Stimulated activated CD4-positive, alpha-beta T cell treated with anti-CD3 and anti-CD28 coated beads, TNF-alpha, amount 100 ng/mL, for 48 hours (primary cell): ENCODE measurements at places on chromosomes 5 and 9.

GRCh38 chr9:6567140-6567591 lies 78.4 kb downstream of the GLDC start:
- no peak for DNase-seq

DNA sequence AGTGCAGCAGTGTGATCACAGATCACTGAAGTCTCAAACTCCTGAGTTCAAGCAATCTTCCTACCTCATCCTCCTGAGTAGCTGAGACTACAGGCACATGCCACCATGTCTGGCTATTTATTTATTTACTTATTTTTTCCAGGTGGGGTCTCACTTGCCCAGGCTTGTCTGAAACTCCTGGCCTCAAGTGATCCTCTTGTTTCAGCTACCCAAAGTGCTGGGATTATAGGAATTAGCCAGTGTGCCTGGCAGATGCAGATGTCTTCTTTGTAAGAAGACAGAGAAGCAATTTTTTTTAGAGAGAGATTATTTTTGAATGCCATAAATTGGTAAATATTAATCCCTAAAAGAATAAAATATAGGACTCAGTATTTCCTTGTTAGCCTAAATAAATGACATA lies 54.3 kb downstream of the CHSY3 start:
- no peak for DNase-seq

GRCh38 chr9:35395076-35395705 lies 94.7 kb upstream of the RUSC2 start:
- DNase-seq: no peak

GRCh38 chr9:98823666-98824334 lies 16.3 kb downstream of the GALNT12 start:
- no peak for DNase-seq

DNA sequence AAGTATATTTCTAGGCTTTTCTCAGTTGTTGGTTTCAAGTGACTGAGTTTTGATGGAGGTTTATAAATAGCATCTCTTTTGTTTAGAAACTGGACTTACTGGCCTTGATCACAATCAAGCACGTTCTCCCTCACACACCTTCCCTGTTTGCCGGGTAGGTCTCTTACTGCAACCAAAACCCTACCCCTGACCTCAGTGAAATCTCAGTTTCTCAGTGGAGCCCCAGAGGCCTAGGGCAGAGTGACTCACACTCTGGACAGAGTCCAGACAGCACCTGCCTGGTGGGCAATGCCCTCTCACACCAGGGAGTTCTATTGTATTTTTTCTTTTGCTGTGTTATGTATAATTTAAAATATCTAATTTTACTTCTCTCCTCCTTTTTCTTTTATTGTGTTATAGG lies 48.4 kb upstream of the EPB41L4B start:
- DNase-seq: no peak

GRCh38 chr9:2681981-2682380 lies 35.3 kb upstream of the KCNV2 start:
- no peak for DNase-seq

DNA sequence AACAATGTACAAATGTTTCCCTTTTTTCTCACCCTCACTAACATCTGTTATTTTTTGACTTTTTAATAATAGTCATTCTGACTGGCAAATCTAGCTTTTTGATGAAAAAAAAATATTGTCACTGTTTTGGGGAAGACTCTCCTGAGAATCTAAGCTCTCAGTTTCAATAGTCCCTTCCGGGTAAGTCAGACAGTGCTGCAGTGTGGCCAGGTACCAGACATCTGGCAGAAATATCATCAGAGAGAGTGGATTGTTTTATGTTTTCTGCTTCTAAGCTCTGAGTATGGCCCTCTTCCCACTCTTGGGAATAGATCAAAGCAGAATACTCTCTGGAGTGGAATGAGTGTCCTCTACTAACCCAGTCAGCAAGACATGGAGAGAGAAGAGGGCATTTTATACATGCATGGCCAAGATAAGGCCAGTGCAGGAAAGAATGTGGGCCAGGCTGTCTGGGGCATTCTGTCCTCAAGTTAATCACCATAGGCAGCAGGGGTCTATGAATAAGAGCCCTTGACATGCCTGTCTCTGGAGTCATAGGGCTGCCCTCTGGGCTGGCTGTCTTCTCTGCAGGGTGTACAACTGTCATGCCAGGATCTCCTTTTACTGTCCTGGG lies 38.5 kb upstream of the OR2S2 start:
- no peak for DNase-seq

DNA sequence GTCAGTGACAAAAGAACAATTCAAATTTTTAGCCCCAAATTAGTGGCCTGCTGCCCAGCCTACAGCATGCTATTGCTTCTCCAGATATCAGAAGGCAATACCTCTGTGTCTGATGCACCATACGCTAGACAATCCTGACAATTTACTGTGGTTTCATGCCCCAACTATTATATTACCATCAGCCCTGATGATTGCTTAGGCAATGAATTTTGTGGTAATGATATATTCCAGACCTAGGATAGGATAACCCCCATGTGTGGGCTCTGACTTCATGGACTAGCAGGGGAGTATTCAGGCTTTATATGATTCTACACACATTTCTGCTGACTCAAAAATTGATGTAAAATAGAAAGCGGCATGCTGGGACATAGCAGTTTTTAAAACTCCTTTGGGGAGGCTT lies 168.7 kb upstream of the FST start:
- no peak for DNase-seq

DNA sequence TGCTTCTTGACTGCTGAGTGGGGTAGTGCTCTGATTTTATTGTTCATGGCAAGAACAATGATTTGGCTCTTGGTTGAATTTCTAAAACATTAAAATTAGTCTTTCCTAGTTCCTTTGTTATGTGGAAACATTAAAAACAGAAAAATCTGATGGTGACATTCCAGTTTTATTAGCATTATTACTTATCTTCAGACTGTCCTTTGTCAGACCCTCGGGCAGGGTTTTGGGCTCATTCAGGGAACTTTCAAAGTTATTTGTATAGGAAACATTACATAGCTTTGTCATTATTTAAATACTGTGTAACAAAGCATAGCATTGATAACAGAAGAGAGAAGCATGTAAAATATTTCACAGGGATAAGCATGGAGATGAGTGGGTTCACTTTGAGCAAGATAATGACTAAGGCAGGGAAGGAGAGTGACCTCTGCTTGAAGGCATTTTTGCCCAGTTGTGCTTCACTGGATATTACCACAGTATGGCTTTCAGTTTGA lies 119.9 kb downstream of the KDM4C start:
- no peak for DNase-seq

- peak; percentile 75 for DNase-seq
These were observed at the start of the genes HARS1 and HARS2 for GRCh38 chr5:140690941-140691924. TSS of gene HARS1 (minus strand) at chr5:140691370. CDS start at chr5:140691304, 66 bp downstream. TSS of gene HARS2 (plus strand) at chr5:140691455. CDS start at chr5:140691649, 194 bp downstream.

GRCh38 chr5:78373231-78373630 lies 12.8 kb downstream of the SCAMP1 start:
- DNase-seq: no peak
